ENCODE measurements at places on chromosomes 3 and 15.

DNA sequence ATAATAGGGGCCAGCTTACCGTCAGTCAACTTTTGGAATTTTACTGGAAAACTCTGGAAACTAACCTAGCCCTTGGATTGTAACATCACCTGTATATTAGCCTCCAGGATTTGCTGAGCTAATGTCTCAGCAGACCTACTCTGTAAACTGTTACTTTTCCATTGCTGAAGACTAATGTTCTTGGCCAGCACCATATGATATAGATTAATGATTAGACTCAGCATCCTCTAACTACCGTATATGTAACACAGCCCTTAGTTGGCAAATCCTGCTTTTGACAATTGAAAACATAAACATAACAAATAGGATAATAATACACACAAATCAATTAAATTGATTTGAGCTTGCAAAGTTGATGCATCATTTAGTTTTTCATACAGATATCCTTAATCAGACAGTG, 26.6 kb upstream of the GBE1 start:
- no peak for DNase-seq

GRCh38 chr3:101249522-101249921, 70.9 kb downstream of the IMPG2 start:
- no peak for DNase-seq

DNA sequence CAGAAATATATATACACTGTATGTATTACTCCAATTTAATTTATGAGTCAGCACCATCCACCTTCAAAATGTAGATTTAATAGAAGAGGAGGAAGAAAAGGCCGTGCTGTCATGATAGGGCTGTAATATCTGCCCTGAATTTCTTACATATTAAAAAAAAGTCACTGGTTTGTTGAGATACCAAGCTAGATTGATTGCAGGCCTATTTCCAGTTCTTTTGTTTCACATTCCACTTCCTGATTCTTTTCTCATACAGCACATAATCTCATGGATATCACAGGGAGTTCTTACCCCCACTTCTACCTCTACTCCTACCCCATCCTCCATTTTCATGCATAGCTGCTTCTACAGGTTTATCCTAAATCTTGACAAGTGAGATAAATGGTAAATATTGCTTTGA, 290.3 kb downstream of the ZBTB20 start:
- DNase-seq, result no peak

DNA sequence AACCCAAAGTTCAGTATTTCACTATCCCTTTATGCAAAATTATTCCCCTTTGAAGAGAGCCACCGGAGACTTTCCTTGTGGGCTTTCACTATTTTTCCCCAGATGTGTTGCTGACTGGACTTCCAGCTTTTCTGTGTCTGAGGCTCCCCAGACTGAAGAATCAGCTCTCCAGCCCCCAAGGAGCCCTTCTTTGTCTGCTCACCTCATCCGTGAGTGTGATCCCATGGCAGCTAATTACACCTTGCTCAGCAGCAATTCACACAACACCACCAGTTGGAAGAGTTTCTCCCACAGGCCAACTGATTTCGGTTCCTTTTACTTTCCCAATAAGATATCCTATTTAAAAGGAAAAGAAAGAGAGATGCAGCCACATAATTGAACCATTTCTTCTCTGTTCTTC, 249.5 kb upstream of the TRIM42 start:
- DNase-seq, result no peak

DNA sequence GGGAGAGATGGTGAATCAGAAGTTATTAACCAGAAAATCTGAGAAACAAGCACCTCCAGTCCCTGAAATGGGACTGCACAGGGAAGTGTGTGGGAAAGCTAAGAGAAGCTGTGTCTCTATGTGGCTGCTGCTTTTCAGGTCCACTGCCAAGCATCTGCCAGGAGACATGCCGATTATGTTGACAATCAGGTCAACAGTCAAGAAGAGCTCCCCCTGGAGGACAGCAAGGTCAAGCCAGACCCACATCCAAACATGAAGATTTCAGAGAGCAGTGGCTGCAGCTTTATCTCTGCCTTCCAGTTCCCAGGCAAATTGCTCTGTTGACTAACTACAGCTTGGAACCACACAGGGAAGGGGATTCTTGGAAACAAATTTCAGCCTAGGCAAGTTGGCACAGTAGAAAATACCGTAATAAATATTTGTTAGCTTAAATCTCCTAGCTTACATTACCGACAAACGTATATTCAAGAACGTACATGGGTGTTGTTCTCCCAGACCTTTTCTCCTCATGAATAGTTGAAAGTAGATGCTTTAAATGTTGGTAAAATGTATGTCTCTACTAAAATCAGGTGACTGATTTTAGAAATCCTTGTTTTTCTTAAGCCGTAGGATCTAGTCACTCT, 394.5 kb upstream of the RARB start:
- DNase-seq, result peak; percentile 65

DNA sequence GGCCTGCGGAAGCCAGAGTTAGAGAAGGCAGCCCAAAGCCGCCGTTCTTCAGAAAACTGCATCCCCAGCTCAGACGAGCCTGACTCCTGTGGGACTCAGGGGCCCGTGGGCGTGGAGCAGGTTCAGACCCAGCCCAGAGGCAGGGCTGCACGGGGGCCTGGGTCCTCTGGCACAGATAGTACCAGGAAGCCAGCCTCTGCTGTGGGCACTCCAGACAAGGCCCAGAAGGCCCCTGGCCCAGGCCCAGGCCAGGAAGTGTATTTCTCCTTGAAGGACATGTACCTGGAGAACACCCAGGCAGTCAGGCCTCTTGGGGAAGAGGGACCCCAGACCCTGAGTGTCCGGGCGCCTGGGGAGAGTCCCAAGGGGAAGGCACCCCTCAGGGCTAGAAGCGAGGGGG, 23.1 kb downstream of the ALPK3 start:
- DNase-seq, result no peak

DNA sequence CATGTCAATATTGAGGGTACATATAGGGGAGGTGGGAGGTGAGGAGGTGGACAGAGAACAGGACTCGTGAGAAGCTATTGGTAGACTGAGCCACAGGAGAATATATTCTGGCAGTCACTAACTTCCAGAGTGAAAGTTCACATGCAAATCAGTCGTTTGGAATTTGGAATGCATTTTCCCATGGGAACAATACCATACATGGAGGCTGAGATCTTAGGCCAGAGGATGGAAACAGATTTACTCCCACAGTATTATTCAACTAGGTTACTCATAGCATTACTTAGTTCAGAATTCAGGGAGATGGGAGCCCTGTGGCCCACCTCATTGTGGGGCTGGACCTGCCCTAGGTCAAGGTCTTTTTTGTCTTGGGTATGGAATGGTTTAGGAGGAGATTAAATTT, 36.4 kb upstream of the ABHD2 start:
- no peak for DNase-seq

- DNase-seq, result no peak
Observed at GRCh38 chr3:72494626-72495025, 353.6 kb downstream of the SHQ1 start.

DNA sequence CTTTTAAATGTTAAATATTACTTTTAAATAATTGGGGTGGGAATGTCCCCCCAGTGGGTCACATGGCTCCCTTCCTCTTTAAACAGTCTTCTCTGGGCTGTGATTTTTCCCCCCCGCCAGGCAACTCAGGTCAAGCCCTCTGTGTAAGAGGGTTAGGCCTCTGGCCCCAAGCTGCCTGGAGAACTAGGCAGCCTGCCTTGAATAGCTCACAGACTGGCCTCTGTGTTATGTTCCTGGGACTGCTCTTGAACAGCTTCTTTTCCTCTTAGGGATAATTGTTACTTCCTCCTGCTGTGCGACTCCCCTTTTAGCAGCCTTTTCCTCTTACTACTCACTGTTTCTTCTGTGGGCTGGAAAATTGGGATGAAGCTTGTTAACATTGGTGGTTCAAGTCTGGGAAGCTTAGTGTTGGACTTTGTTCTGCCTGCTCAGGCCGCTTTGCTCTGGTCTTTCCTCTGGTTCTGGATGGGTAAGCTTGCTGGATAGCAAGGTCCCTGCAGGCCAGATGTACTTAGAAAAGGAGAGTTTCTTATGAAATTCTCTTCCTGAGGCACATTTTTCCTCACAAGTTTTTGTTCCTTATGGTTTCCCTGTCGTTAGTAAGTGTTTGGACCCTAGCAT, 2.2 kb downstream of the TEX264 start:
- no peak for DNase-seq

DNA sequence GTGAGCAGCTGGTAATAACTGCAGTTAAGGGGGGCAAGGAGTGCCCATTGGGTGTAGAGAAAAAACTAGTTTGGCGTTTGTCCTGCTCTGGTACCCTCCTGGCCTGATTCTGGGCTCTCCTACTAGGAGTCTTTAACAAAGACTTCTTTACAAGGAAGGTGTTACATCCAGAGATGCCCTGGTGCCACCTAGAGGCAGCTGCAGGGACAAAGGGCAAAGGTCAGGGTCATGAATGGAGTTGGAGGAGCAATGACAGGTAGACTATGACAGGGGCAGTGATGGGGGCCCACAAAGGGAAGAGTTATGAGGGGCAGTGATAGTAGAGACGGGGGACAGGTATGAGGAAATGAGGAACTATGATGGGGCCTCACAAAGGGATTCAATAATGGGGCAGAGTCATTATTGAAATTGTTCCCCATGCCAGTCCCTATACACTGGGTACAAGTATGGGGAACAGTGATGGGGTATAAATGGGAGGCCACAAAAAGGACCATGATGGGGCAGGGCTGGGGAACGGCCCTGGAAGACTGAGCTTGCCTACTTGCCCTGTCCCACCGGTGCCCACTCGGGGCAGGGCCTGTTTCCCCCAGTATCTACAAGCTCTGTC, 7.9 kb downstream of the CCDC71 start:
- no peak for DNase-seq

GRCh38 chr3:26587571-26587970, 35.0 kb upstream of the LRRC3B start:
- no peak for DNase-seq

GRCh38 chr15:101483462-101483861, 6.0 kb downstream of the PCSK6 start:
- DNase-seq, result no peak

- no peak for DNase-seq
Observed at GRCh38 chr3:10547413-10547812, 42.0 kb upstream of the ATP2B2 start.

DNA sequence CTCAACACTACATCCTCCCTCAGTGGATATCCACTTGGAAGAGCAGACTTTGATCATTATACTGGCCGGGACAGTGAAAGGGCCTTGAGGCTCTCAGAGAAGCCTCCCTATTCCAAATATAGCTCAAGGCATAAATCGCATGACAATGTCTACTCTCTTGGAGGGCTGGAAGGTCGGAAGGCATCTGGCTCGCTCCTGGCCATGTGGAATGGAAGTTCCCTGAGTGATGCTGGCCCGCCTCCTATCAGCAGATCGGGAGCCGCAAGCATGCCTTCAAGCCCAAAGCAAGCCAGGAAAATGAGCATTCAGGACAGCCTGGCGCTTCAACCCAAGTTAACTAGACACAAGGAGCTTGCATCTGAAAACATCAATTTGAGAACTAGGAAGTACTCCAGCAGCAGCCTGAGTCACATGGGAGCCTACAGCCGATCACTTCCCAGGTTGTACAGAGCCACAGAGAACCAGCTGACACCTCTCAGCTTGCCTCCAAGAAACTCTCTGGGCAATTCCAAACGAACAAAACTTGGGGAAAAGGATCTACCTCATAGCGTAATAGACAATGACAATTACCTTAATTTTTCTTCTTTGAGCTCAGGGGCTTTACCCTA, 25.4 kb downstream of the PHLDB2 start:
- peak; percentile 47 for DNase-seq

DNA sequence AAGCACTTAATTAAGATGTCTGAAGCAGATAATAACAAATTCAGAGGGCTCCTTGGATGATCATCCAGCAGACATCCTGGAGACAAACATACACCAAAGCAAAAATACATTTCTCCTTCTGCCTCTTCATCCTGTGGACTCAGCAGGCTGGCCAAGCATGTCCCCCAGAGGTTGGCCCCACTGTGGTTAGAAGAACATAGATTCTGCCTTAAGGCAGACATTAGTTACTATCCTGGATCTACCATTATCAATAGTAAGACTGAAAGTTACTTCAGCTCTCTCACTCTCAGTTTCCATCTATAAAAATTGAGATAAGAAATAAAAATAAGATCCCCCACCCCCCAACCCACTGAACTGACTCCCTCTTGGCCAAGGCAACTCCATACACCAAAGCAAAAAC, 28.6 kb upstream of the TGFBR2 start:
- no peak for DNase-seq

DNA sequence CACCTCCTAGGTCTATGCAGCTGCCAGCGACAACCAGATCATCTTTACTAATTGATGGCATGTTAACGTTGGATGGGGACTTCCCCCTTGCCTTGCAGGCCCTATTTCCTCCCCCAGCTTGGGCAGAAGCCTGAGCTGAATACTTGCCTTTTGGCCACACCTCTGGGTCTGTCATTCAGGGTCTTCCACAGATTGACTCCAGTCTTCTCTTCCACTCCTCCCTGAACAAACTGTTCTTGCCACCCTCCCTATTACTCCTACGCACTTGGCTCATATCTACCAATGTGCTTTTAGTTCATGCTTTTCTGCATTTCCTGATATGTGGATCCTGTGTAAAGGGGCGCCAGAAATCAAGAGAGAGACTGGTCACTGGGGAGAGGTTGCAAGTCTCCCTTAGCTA, 73.5 kb downstream of the DNASE1L3 start:
- DNase-seq, result no peak

DNA sequence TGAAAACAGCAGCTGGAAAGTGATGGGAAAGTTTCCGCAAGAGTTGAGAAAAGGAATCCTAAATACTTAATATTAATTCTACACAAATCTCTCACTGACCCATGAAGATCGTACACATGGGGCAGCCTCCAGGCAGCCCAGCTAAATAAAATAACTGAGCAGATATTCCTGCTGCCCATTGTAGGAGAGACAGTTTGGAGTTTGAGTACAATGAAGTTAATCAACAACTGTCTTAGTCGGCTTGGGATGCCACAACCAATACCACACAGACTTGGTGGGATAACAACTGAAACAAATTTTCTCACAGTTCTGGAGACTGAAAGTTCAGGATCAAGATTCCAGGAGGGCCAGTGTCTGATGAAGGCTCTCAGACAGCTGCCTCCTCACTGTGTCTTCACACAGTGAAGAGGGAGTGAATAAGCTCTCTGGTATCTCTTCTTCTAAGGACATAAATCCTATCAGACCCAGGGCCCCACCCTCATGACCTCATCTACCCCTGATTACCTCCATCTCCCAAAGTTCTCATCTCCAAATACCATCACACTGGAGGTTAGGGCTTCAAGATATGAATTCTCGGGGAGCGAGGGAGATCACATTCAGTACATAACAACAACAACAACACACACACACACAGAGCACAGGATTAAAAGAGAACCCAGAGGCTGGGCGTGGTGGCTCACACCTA, 9.7 kb downstream of the TRPM7 start:
- DNase-seq, result no peak

- no peak for DNase-seq
Observed at GRCh38 chr3:63877737-63878393, 14.2 kb downstream of the ATXN7 start.

- peak; percentile 12 for DNase-seq
Observed at GRCh38 chr3:194009892-194010533, 125.9 kb upstream of the HES1 start.

- DNase-seq, result no peak
Observed at GRCh38 chr15:66798426-66799061, 96.5 kb downstream of the SMAD6 start.
